Right forelimb (tissue), 1 donor: ENCODE measurements at places on chromosomes 2 and 18.

DNA sequence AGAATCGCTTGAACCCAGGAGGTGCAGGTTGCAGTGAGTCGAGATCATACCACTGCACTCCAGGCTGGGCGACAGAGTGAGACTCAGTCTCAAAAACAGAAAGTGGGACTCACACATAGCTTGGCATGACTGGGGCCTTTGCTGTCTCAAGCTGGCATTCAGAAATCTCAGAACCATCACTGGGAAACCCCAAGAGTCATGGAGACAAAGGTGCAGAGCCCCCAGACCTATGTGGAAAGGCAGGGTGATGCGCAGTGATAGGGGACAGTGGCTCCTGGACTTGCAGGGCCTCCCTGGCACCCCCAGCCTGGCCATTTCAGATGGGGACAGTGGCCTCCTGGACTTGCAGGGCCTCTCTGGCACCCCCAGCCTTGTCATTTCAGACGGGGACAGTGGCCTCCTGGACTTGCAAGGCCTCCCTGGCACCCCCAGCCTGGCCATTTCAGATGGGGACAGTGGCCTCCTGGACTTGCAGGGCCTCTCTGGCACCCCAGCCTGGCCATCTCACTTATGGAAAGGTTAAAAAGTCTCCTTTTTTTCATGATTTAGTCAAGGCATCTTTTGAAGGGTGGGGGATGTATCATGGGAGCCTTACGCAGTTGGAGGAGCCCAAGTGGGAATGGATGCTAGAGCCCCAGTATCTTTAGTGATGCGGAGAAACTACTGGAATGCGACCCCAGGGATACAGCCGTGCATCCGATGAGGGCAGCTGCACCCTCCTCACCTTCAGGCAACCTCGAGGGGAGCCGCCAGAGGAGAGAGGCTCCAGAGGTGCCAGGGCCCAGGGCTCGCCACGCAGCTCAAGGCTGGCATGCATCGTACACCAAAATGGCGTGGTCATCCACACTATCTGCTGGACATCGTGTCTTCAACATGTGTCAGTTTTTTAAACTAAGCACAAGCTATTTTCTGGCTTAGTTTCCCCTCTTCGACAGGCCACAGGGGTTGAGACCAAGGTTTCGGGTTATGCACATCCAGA lies 30.5 kb downstream of the ZNF516 start:
- no peak for DNase-seq

DNA sequence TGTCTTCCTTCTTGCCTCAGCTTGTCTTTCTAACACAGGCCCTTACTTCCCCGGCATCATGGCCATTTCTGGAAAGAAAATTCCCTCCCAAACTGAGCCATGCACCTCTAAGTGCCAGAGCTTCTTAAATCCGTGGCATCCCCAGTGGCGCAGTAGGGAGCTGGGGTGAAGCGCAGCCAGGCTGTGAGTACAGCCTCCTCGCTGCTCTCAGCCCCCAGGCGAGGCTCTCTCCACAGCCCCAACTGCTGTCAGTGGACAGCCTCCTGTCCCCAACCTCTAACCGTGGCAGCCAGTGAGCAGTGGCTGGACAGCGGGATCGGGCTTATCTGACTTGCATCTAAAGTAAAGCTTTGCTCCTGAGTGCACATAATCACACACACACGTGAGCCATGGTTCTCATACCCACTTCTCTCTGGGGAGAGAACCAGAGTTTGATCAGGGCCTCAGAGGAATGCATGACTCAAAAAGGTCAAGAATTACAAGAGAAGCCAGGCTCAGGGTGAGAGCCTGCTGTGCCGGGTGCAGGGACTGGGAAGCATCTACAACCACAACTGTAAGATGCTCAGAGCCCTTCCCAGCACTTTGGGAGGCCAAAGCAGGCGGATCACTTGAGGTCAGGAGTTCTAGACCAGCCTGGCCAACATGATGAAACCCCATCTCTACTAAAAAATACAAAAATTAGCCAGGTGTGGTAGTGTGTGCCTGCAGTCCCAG lies 50.7 kb downstream of the SFXN5 start:
- no peak for DNase-seq

- no peak for DNase-seq
Observed at GRCh38 chr2:211611061-211611518, 927.5 kb downstream of the ERBB4 start.

- no peak for DNase-seq
Observed at GRCh38 chr18:6537475-6537874, 122.8 kb upstream of the L3MBTL4 start.

- DNase-seq = no peak
Observed at GRCh38 chr2:187567126-187567525, 12.9 kb upstream of the TFPI start.

DNA sequence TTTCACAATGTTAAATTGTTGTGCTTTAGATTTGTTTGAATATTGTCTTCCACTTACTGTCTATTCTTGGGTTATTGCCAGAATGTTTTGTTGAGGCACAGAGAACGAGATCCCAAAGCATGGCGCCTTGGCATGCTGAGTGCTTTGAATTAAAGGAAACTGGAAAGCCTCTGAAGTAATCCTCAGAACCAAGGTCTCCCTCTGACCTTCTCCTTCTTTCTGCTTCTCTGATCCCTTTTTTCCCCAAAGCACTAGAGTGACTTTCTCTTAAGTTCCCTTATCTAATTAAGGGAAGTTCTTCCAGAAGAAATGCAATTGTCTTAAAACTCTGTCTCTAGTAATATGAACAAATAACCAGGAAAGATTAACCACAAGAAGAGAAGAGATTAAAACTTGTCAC lies 214.7 kb downstream of the SPP2 start:
- DNase-seq = no peak

- no peak for DNase-seq
Observed at GRCh38 chr2:137886083-137886831, 78.0 kb upstream of the HNMT start.

- DNase-seq = no peak
Observed at GRCh38 chr2:216583606-216584005, 49.6 kb upstream of the IGFBP2 start.

DNA sequence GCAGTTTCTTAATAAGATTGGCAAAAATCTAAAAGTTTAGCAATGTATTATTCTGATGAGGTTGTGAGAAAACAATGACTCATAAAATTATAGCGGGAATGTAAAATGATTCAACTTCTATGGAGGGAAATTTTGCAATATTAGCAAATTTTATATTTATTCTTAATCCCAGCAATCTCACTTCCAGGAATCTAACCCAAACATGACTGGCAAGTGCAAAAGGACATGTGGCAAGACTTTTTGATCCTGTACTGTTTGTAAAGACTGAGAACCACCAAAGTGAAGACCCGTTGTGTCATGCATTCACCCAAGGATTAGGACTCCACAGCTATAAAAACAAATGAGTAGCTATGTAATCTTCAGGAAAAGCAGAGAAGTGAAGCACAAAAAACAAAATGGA lies 234.8 kb upstream of the KYNU start:
- DNase-seq = no peak

DNA sequence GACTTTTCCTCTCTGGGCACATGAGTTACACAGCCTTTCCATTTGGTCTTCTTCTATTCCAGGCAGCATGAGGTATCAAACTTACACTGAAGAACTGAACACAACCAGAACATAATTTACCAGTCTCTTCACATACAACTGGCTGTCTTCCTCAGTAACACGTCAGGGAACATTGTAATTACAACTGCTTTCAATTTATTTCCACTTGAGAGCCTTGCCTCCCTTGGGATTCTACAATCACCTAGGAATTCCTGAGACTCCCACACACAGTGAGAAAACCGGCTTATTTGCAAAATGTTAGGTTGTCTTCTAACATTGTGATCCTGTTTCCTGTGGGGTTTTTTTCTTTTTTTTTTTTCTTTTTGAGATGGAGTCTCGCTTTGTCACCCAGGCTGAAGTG lies 149.9 kb downstream of the TMX3 start:
- no peak for DNase-seq

GRCh38 chr2:75810611-75811330 lies 100.1 kb upstream of the GCFC2 start:
- DNase-seq = no peak

GRCh38 chr2:120262150-120262549 lies 9.5 kb downstream of the RALB start:
- peak; percentile 9 for DNase-seq

- DNase-seq = no peak
Observed at GRCh38 chr2:232485348-232485756, 2.3 kb downstream of the ECEL1 start.

- DNase-seq = no peak
Observed at GRCh38 chr2:172836827-172837226, 101.2 kb downstream of the RAPGEF4 start.

- no peak for DNase-seq
Observed at GRCh38 chr2:29060441-29060840, 13.9 kb downstream of the PCARE start.

DNA sequence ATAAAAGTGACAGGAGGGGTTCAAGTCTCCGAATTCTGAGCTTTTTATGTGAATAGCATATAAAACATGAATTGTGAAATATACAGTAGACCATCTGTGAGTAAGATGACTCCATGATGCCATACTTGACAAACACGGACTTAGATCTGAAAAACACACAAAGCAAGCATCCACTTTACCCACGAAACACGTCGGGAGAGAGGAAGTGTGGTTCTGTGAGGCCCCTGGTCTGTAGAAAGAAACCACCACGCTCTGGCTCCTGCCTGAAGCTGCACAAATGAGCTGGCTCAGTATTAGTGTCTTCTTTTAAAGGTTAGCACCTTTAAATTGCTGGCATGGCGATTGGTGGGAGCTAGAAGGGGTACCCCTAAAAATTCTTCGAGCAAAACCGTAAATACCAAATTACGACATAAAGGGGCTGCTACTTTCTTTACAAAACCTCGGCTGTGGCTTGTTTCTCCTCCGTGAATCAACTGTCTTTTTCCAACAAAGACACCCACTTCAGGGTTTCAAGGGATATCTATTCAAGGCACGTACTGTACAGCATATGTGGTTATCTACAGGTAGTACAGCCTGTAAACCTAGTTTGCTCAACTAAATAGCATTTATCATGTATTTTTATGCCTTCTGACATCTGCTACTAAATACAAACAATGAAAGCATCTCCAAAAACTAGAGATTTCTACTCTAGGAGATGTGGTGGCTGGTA lies 70.9 kb downstream of the AFF3 start:
- no peak for DNase-seq

DNA sequence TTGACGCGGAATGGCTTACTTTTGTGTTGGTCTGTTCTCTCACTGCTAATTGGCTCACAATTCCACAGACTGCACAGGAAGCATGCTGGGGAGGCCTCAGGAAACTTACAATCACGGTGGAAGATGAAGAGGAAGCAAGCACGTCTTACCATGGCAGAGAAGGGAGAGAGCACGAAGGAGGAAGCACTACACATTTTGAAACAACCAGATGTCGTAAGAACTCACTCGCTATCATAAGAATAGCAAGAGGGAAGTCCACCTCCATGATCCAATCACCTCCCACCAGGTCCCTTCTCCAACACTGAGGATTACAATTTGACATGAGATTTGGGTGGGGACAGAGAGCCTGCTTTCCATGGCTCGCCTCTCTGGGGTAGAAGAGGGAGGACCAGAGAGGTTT lies 106.2 kb downstream of the KCNF1 start:
- no peak for DNase-seq

- no peak for DNase-seq
Observed at GRCh38 chr18:28650860-28651259, 473.9 kb upstream of the CDH2 start.

DNA sequence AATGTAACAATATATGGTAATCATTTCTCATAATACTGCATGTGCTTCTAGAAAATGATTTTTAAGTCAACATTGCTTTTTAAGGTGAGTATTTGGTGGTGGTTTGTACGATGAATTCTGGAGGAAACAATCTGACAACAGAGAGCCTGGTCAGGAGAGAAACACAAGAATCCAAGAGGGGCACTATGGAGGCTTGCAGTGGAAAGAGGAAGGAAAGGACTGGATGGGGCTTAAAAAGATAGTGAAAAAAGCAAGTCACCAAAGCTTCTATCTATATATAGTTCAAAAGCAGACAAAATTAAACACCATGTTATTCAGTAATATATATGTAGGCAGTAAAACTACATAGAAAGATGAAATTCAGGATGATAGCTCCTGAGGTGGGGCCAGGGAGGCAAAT lies 109.4 kb upstream of the SERTAD2 start:
- DNase-seq = no peak

GRCh38 chr2:41116106-41116797 lies 664.4 kb upstream of the SLC8A1 start:
- no peak for DNase-seq

DNA sequence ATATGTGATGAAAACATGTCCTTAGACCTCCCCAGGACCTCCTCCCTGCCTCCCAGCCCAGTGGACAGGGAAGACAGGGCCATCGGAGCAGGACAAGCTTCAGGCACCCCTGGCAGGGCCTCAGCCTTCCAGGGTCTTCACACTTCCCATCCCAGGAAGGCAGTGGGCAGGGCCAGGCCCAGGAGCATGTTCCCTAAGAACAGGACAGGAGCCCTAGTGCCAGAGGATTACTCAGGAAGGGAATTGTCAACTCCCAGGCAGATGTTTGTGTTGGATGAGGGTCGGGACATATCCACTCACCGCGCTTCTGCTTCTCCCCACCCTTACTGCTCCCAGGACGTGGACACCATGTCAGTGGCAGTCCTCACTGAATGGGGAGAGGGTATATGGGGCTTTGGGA lies 138.9 kb downstream of the TNS1 start:
- no peak for DNase-seq

GRCh38 chr2:73652348-73652747 lies 10.1 kb upstream of the NAT8 start:
- no peak for DNase-seq

DNA sequence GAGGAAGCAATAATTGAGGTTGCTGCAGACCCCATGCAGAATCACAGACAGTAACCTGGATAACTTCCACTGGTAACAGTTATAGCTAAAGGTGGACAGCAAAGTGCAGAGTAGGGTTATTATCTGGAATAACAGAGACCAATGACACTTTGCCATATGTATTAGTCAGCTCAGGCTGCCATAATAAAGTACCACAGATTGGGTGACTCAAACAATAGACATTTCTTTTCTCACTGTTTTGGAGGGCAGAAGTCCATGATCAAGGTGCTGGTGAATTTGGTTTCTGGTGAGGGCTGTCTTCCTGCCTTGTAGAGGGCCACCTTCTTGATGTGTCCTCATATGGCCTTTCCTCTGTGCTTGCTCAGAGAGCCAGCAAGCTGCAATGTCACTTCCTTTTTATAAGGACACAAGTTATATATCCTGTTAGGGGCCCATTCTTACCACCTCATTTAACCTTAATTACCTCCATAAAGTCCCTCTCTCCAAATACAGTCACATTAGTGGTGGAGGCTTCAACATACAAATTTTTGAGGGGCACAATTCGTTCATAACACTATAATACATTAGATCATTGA lies 191.0 kb upstream of the LRP1B start:
- DNase-seq = no peak

DNA sequence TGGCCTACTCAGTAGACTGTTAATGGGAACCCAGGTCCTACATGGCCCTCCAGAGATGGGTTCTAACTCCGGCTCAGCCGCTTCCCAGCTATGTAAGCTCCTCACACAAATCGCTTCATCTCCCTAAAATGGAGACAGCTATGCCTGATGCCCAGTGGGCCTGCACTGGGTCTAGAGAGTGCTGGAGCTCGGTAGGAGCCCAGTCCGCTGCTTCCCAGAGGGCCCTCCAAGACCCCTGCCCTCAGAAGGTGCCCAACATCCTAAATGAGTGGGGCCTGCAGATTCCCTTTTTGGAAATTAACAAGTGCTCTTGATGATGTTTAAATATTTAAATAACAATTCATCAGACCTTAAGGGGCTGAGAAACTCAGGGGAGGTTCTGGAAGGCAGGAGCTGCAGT lies 47.1 kb downstream of the HS1BP3 start:
- DNase-seq = peak; percentile 24

GRCh38 chr2:28506112-28506910 lies 10.5 kb downstream of the PLB1 start:
- no peak for DNase-seq

- peak; percentile 75 for DNase-seq
Observed at GRCh38 chr2:38376346-38377049, 575 bp downstream of the ATL2 start.
